ENCODE measurements at places on chromosomes 2 and 18.
A peak's percentile ranks its signal among the peaks of the same experiment; 100 is the strongest.

- DNase-seq = no peak
Measured at GRCh38 chr2:129713337-129713736, 266.1 kb upstream of the RAB6C start.

DNA sequence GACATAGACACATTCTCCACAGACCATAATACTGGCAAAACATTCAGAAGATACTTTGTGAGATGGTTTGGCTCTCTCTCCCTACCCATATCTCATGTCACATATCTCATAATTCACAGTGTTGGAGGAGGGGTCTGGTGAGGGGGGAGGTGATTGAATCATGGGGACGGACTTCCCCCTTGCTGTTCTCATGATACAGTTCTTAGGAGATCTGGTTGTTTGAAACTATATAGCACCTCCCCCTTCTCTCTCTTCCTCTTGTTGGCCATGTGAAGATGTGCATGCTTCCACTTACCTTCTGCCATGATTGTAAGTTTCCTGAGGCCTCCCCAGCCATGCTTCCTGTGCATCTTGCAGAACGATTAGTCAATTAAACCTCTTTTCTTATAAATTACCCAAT is 61.1 kb downstream of the HK2 start:
- no peak for DNase-seq

DNA sequence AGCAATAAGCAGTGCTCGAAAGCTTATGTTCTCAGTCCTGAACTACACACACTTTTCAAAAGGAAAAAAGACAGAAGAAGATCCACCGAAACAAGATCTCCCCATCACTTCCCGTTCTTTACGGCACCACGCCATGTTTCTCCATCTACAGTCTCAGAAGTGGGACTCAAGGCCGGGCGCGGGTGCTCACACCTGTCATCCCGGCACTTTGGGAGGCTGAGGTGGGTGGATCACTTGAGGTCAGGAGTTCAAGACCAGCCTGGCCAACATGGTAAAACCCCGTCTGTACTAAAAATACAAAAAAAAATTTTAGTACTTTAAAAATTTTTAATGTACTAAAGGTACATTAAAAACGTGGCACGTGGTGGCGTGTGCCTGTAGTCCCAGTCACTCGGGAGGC is 31.2 kb downstream of the ZNF516 start:
- no peak for DNase-seq

GRCh38 chr2:8847400-8847799 is 10.0 kb upstream of the KIDINS220 start:
- no peak for DNase-seq

- DNase-seq = no peak
Measured at GRCh38 chr2:144523596-144524117, 3.7 kb upstream of the ZEB2 start.

DNA sequence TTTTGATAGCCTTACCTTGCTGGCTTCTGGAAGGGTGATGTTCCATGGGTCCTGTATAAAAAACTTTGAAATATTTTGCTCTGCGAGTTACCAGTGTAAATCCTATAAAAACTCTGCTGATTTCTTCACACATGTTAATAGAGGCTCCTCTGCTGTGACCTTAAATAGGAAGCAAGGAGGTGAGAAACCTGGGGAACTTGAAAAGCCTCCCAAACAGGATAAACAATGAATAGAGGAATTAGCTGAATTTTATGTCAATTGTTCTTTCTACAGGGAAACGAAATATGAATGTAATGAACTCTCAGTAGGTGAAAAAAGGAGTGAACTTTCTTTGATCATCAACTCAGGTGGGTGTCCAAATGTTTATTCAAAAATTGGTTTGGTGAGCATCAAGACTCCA is 10.8 kb upstream of the CCL20 start:
- DNase-seq = no peak

DNA sequence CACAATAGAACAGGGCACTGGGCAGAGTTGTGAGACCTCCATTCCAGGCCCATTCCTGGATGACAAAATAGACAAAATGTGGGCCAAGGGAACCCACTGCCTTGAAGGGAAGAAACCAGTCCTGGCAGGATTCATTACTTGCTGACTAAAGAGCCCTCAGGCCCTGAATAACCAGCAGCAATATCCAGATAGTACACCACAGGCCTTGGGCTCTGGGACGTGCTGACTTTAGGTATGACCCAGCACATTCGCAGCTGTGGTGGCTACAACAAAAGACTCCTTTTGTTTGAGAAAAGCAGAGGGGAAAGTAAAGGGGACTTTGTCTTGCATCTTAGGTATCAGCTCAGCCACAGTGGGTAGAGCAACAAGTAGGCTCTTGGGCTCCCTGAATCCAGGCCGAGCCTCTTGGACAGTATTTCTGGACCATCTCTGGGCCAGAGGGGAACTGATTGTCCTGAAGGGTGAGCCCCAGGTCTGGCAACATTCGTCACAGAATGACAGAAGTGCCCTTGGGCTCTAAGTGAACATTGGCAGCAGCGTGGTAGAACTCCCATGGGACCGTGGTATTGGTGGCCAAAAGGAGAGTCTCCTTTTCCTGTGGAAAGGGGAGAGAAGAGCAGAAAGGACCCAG is 89.9 kb upstream of the CD226 start:
- no peak for DNase-seq

DNA sequence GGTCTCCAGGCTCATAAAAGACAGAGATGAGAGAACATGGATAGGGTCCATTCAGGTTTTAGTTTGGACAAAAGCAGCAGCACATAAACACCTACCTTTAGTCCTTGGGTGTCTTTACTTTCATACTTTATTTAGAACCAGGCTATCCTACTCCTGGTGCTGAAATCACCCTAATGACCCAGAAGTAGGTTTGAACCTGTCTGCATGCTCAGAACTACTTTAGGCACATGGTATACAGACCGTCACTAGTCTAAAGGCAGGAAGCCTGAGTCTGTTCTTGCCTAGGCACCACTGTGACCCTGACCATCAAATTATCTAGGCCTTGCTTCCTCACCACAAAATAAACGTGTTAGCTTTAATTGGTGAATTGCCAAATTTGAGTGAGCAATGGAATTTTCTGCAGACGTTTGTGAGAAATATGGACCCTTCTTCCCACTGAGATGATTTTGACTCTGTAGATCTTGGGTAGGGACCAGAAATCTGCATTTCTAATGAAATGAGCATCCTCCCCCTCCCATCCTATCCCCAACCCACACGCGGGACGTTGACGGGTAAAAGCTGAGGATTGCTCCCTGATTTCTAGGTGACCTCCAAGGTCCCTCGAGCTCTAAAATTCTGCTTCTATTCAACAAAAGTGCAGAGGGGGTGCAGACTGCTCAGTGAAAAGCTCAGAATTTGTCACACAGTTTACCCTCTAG is 75.1 kb downstream of the PLEKHM3 start:
- DNase-seq = no peak

DNA sequence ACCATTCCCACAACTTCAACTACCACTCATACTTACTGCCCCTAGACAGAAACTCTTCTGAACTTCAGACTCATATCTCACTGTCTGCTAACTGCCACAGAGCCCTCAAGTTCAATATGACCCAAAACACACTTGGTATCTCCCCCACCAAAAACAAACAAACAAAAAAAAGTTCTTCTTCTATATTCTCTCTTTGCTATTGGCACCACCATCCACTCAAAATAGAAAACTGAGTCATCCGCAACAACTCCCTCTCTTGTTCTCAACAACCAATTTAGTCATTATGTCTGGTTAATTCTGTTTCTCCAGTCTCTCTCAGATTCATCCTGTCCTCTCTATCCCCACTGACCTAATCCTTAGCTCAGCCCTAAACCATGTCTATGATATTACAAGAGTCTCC is 7.2 kb upstream of the DCTN1 start:
- DNase-seq = no peak

- DNase-seq = no peak
Measured at GRCh38 chr18:44732238-44732563, 51.5 kb downstream of the SETBP1 start.

DNA sequence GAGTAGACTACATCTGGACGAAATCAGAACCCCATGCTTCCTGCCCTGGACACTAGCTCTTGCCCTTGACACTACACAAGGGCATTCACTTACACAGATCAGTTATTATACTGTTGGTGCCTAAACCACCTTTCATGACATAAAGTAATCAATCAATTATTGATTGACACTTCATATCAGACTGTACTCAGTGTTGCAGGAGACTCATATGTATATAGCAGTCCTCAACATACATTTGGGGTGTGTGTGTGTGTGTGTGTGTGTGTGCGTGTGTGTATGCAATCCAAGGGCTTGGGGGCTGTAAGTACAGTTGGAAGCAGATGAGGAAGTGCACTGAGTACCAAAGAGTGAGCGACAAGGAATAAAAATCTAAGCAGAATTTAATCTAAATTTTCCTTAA is 5.1 kb downstream of the CDH2 start:
- DNase-seq = no peak

- DNase-seq = no peak
Measured at GRCh38 chr2:57943315-57943714, 103.3 kb upstream of the VRK2 start.

DNA sequence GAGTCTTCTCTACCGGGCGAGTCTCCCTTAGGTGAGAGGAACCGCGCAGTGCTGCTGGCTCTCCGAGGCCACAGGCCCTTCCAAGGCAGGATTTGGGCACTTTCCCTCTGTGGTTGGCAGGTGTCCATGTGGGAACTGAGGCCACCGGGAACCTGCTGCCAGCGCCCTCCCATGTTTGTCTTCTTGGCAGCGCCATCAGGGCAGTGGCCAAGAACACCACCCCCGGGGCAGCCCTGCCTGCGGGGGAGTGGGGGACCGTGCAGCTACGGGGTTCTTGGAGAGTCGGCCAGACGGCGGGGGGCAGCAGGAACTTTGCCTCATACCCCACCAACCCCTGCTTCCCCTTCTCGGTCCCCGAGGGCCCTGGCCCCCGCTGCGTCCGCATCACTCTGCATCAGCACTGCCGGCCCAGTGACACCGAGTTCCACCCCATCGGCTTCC is 10.0 kb downstream of the CAPN10 start:
- no peak for DNase-seq

DNA sequence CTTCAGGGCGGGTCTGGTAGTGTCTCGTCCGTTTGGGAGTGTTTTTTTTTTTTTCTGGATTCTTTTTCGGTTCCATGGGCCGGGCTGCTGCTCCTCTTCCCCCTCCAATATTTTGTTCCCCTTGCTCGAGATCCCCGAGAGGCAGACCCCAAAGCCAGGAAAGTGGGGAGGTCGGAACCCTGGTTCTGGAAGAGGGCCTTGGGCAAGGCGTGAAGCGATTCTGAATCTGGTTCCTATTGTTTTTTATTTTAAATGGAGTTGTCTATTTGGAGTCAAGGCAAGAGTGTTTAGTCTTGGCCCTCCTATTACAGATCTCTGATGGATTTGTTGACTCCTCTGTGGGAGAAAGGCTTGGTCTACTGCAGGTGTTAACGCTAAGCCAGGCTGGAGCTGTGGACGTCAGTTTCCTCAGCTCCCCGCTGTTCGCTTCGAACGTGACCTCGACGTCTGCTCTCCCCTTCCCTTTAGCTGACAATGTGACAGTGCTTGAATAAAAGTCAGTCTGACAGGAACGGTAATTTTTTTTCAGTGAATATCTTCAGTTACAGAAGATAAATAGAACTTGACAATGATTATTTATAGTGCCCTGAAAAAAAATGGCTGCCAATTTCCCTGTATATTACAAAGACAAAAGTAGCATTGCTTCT is 683 bp upstream of the DNAJC27 start:
- peak; percentile 6 for DNase-seq

GRCh38 chr2:124664363-124664762 is 639.3 kb downstream of the CNTNAP5 start:
- no peak for DNase-seq

DNA sequence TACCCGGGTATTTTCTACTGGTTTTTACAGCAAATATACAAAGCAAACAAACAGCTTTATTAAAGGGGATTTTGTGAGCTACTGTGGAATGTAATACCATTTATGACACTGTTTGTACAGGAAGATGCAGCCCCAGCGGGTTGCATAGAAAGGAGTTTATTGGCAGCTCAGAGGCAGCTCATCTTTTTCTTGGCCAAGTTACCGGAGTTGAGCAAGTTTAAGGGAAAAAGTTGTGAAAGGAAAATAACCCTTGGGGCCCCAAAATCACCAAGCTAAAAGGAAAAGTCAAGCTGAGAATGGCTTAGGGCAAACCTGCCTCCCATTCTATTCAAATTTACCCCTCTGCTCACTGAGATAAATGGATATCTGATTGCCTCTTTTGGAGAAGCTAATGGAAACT is 60.8 kb downstream of the MOB4 start:
- no peak for DNase-seq

DNA sequence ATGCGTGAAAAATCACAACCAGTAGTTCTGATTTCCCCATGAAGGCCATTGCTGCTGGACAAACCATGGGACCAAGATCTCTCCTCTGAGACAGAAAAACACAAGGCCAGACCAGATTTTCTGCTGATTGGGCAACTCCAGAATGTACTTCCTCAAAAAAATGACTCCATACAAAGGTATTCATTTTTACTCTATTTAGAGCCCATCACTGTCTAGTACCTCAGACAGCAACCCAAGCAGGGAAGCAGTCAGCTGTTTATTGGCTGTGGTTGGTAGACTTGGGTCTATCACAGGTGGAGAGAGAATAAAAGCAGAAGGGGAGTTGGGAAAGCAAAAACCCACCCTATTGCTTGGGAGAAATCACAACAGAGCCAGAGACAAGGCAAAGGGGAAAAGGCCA is 219.9 kb downstream of the PIK3C3 start:
- no peak for DNase-seq

DNA sequence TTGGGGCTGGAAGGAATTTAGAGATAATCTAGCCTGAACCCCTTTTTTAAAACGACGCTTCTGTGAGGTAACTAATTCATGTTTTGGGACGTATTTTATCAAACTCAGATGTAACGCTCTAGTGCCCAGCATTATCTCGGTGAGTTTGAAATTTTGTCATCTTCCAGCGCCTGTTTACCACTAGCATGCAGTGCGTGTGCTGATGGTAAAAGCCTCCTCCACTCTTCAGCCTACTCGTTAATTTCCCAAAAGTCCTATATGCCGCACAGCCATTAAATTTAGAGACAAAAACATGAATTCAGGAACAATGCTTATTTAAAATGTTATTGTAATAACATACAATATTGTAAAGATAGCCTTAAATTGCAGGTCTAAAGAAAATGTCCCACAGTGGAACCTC is 2.8 kb downstream of the ZCCHC2 start:
- no peak for DNase-seq

Measured in activated CD4-positive, alpha-beta T cell treated with anti-CD3 and anti-CD28 coated beads, Interleukin-2, amount 50 U/mL, for 24 hours (primary cell).